ENCODE measurements at places on chromosomes 4 and X. TPM values are rescaled to one million over a fixed set of nuclear protein-coding genes. Genes with fewer than 3 reads are reported as not detected.
A peak's percentile ranks its signal among the peaks of the same experiment; 100 is the strongest.

GRCh38 chr4:60923075-60923474 lies 277.1 kb upstream of the ADGRL3 start:
- H3K27me3 ChIP-seq: no peaks in the 10 kb centered on the region
- no peak overlapping the region for H3K27ac ChIP-seq
- H3K4me3 ChIP-seq: no peak overlapping the region
- H3K36me3 ChIP-seq: no peaks in the 10 kb centered on the region
- DNase-seq: no peak
- H3K4me1 ChIP-seq: no peaks in the 10 kb centered on the region

DNA sequence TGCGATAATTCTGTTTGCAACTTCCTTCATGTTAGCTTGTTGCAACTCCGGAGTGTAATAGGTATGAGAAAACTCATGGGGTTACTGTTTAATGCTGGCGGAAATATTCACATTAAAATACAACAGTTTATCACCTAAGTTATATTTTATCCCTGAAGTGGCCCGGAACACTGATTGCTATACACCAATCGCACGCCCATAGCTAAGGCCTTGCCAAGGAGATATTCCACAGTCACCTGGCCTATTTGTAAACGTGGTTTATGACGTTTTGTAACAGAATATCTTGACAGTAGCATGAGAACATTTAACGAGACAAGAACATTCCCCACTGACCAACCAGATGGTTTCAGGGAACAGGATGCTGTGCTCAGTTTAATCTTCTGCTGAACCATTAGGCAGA lies 23.2 kb upstream of the FAM90A26 start:
- no peaks in the 10 kb centered on the region for H3K36me3 ChIP-seq
- H3K27ac ChIP-seq: no peak overlapping the region
- H3K4me1 ChIP-seq: peaks cover 2% of the 10 kb centered on the region
- H3K27me3 ChIP-seq: no peaks in the 10 kb centered on the region
- no peak for DNase-seq

- peak overlapping the region; percentile 69 for H3K4me3 ChIP-seq
- peak overlapping the region; percentile 57 for H3K27ac ChIP-seq
- no peaks in the 10 kb centered on the region for H3K27me3 ChIP-seq
- peaks cover 44% of the 10 kb centered on the region for H3K36me3 ChIP-seq
These were observed 4.5 kb downstream of the CASP3 start for GRCh38 chr4:184644553-184645307.

GRCh38 chr4:73376976-73377375 lies 27.1 kb upstream of the ALB start:
- H3K36me3 ChIP-seq: no peaks in the 10 kb centered on the region
- no peaks in the 10 kb centered on the region for H3K27me3 ChIP-seq
- no peak overlapping the region for H3K4me3 ChIP-seq

GRCh38 chr4:102431608-102431961 lies 69.6 kb upstream of the NFKB1 start:
- H3K4me1 ChIP-seq: peaks cover 16% of the 10 kb centered on the region
- no peaks in the 10 kb centered on the region for H3K27me3 ChIP-seq
- peaks cover 9% of the 10 kb centered on the region for H3K36me3 ChIP-seq
- H3K4me3 ChIP-seq: peak overlapping the region; percentile 91
- no peak overlapping the region for H3K27ac ChIP-seq
- no peak for DNase-seq

DNA sequence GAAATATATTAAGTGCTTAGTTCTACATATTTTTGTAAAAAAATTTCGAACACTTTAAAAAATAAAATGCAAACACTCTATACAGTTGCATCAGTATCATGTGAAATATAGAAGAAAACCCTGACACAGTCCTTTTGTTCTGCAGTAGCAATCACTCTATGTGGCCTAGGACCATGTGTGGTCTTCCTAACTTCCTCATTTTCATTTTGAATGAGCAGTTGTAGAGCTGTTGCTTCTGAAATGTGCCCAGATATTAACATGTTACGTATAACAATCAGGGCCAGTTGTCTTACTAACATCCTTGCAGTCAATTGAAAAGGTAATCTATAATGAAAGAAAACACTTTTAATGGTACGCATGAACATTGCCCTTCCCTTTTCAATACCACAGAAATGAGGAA lies 107.9 kb downstream of the ZNF827 start:
- peaks cover 27% of the 10 kb centered on the region for H3K36me3 ChIP-seq
- no peak for DNase-seq
- H3K27ac ChIP-seq: peak overlapping the region; percentile 47
- no peak overlapping the region for H3K4me3 ChIP-seq

GRCh38 chrX:104343428-104344129 lies 88.8 kb upstream of the ESX1 start:
- no peak overlapping the region for H3K27ac ChIP-seq
- DNase-seq: no peak
- no peak overlapping the region for H3K4me3 ChIP-seq
- H3K4me1 ChIP-seq: no peaks in the 10 kb centered on the region
- peaks cover 6% of the 10 kb centered on the region for H3K27me3 ChIP-seq
- H3K36me3 ChIP-seq: no peaks in the 10 kb centered on the region

DNA sequence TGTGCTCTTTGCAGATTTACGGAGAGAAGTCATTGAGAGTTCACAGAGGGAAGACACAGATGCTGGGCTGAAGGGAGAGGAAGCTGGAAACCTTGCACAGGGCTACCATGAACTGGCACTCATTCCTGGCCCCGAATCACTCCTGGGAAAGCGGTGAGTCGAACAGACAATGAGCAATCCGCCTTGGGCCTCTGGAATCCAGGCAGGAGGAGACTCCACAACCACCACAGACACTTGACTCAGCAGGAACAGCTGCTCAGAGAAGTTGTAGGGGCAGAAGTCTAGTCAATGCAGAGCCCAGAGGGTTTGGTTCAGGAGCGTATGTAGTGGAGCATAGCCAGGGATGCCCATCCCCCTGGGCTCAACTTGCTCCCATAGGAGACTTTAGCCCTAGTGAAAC lies 62.8 kb upstream of the GRIA3 start:
- DNase-seq: no peak
- no peaks in the 10 kb centered on the region for H3K4me1 ChIP-seq
- H3K36me3 ChIP-seq: no peaks in the 10 kb centered on the region
- no peak overlapping the region for H3K27ac ChIP-seq
- no peaks in the 10 kb centered on the region for H3K27me3 ChIP-seq
- no peak overlapping the region for H3K4me3 ChIP-seq

DNA sequence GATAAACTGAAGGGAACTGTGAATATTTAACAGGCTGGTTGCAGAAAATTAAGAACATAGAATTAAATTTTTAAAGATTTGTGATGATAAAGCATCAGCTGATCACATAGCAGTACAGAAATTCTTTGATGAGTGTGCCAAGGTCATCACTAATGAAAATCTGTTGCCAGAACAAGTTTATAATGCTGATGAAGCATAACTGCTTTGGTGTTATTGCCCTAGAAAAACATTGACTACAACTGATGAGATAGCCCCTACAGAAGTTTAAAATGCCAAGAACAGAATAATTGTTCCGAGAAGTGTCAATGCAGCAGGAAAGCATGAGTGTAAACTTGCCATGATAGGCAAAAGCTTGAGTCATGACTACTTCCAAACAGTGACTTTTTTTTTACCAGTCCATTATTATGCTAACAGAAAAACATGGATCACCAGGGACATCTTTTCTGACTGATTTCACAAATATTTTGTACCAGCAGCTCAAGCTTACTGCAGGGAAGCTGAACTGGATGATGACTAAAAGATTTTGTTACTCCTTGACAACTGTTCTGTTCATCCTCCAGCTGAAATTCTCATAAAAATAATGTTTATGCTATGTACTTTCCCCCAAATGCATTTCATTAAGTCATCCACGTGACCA lies 1136.6 kb downstream of the FAT4 start:
- DNase-seq: no peak
- H3K4me3 ChIP-seq: no peak overlapping the region
- no peaks in the 10 kb centered on the region for H3K27me3 ChIP-seq
- H3K4me1 ChIP-seq: no peaks in the 10 kb centered on the region
- no peak overlapping the region for H3K27ac ChIP-seq
- no peaks in the 10 kb centered on the region for H3K36me3 ChIP-seq

DNA sequence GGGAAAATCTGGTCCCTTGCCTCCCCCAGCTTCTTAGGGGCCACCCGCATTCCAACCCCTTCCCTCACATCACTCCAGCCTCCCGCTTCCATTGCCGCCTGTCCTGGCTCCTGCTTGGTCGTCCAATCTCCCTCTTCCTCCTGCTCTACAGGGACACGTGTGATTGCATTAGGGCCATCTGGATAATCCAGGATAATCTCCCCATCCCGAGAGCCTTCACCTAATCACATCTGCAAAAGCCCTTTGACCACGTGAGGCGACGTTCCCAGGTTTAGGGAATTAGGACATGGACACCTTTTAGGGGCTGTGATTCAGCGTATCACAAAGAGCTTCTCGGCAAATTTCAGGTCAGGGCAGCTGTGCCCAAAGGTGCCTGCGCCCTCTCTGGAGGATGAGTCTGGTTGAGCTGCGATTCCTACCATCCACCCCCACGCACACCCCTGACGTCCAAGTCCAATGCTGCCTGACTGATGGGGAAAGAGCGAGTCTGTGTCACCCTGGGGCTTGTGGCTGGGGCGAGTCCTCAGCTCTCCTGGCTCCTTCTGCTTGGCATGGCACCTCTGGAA lies 104.6 kb downstream of the PSAPL1 start:
- H3K36me3 ChIP-seq: no peaks in the 10 kb centered on the region
- no peak for DNase-seq
- H3K27ac ChIP-seq: no peak overlapping the region

DNA sequence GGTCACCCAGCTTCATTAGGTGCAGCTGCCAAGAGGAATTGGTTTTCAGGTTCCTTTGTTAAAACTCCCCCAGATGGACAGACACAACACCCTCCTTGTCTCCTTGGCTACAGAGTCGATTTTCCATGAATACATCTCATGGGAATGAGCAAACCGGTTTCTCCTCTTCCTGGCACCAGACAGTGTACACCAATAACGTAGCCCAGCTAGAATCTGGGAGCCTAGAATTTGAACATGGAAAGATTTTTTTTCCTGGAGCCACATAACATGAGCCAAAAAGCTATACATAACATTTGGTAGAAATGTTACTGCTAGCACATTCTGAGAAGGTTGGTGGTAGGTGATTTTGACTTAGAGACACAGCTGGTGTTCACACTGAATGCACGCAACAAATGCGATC lies 62.9 kb upstream of the SLC34A2 start:
- no peak for DNase-seq
- H3K4me1 ChIP-seq: no peaks in the 10 kb centered on the region
- no peak overlapping the region for H3K4me3 ChIP-seq
- no peaks in the 10 kb centered on the region for H3K36me3 ChIP-seq
- no peaks in the 10 kb centered on the region for H3K27me3 ChIP-seq
- no peak overlapping the region for H3K27ac ChIP-seq

DNA sequence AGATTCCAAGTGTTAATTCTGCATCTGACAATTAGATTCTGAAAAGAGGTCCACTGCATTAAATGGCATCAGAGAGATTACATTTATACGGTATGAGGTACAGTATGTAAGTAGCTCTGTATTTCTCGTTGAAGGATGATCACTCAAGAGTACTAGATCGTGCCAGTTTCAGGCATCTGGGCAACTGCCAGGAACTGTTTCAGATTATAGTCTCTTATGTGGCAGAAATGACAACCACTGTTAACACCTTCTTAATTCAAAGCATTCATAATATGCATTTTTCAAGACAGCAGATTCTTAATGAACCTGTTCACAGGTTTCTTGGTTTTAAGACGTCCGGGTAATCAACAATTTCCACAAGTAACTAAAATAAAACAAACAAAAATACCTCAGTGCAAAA lies 1.6 kb downstream of the ANKRD50 start:
- H3K4me3 ChIP-seq: no peak overlapping the region
- H3K27me3 ChIP-seq: peaks cover 14% of the 10 kb centered on the region
- peaks cover 6% of the 10 kb centered on the region for H3K4me1 ChIP-seq
- no peak overlapping the region for H3K27ac ChIP-seq
- no peak for DNase-seq

DNA sequence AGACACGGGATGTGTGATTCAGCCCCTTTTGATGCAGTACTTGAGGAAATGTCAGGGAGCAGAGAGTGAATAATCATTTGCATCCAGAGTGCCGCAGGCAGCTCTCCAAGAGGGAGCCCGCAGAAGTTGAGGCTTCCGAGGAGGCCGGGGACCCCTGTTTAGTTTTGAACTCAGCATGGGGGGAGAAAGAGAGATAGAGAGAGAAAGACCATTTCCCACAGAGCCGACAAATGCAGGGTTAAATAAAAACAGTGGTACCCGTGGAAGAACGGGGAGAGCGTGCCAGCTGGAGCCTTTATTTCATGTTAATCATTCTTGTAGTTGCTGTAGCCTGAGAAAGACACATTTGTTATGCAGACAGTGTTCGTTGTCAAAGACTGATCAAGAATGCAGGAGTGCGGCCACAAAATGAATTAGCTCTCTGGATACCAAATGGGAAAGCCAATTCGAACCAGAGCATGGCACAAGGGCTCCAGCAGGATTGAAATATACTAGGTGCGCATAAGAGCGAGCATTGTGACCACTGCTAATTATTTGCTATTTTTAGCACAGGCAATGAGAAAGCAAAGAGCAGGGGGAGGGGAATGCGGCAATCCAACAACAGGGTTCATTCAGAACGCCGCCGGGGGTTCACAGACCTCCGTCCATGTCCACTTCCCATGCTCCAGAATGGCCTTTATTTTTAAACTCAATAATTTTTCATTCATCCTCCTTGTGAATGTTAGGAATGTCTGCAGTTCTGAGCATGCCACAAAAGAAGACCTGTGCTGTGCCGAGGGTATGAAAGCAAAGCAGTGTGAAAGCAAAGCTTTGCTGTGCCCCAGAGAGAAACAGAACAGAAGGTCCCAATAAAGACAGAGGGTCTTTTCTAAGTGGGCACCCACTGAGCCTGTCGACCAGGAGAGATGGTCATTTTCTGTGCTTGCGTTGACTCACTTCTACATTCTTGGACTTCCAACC lies 243.9 kb upstream of the VCX3A start:
- no peaks in the 10 kb centered on the region for H3K4me1 ChIP-seq
- DNase-seq: no peak
- no peak overlapping the region for H3K27ac ChIP-seq
- H3K36me3 ChIP-seq: no peaks in the 10 kb centered on the region

GRCh38 chrX:63750811-63751210 lies 34.2 kb downstream of the ARHGEF9 start:
- no peak for DNase-seq
- H3K27me3 ChIP-seq: no peaks in the 10 kb centered on the region

- no peak overlapping the region for H3K4me3 ChIP-seq
- no peak overlapping the region for H3K27ac ChIP-seq
These were observed 978.3 kb upstream of the GRID2 start for GRCh38 chr4:91325495-91325894.

GRCh38 chrX:123918106-123918721 lies 43.3 kb upstream of the STAG2 start:
- no peaks in the 10 kb centered on the region for H3K27me3 ChIP-seq
- DNase-seq: no peak
- no peaks in the 10 kb centered on the region for H3K36me3 ChIP-seq
- H3K4me3 ChIP-seq: no peak overlapping the region

- H3K27me3 ChIP-seq: no peaks in the 10 kb centered on the region
- no peaks in the 10 kb centered on the region for H3K36me3 ChIP-seq
- no peak overlapping the region for H3K4me3 ChIP-seq
- H3K4me1 ChIP-seq: no peaks in the 10 kb centered on the region
- no peak overlapping the region for H3K27ac ChIP-seq
These were observed 366.5 kb upstream of the BOD1L1 start for GRCh38 chr4:13994016-13994415.

The FRAS1 gene
- total RNA-seq: 0.53 TPM

The HSFX3 gene
- not detected for total RNA-seq

The HOPX gene
- total RNA-seq: 25.2 TPM

The EVC2 gene
- 0.69 TPM for total RNA-seq

The PPM1K gene
- 82.7 TPM for total RNA-seq

The TSPAN7 gene
- not detected for total RNA-seq

The MAGED2 gene
- total RNA-seq: 77.3 TPM

The MTTP gene
- total RNA-seq: 0.64 TPM

The TKTL1 gene
- total RNA-seq: 0.31 TPM

The IL1RAPL2 gene
- total RNA-seq: not detected

The XK gene
- total RNA-seq: 0.08 TPM

The SLC2A9 gene
- total RNA-seq: 0.77 TPM
